ENCODE measurements at places on chromosomes 5 and 9. TPM values are rescaled to one million over a fixed set of nuclear protein-coding genes. Genes with fewer than 3 reads are reported as not detected.
A peak's percentile ranks its signal among the peaks of the same experiment; 100 is the strongest.

- H3K4me1 ChIP-seq, result peaks cover 5% of the 10 kb centered on the region
- H3K36me3 ChIP-seq, result no peaks in the 10 kb centered on the region
- DNase-seq, result no peak
- H3K27ac ChIP-seq, result no peak overlapping the region
- H3K27me3 ChIP-seq, result no peaks in the 10 kb centered on the region
Observed at GRCh38 chr5:143312822-143313221, 90.7 kb downstream of the NR3C1 start.

- no peak overlapping the region for H3K4me3 ChIP-seq
- H3K27me3 ChIP-seq, result no peaks in the 10 kb centered on the region
- peak; percentile 51 for DNase-seq
- H3K27ac ChIP-seq, result no peak overlapping the region
- peaks cover 15% of the 10 kb centered on the region for H3K4me1 ChIP-seq
Observed at GRCh38 chr9:127955294-127956015, 17.8 kb upstream of the DPM2 start.

FAM200C gene
- total RNA-seq, result 25.3 TPM

- peak; percentile 38 for DNase-seq
- H3K4me1 ChIP-seq, result peaks cover 35% of the 10 kb centered on the region
- no peaks in the 10 kb centered on the region for H3K36me3 ChIP-seq
- H3K27ac ChIP-seq, result no peak overlapping the region
- peaks cover 13% of the 10 kb centered on the region for H3K27me3 ChIP-seq
Observed at GRCh38 chr9:93813221-93814076, 141.7 kb downstream of the BARX1 start.

DNA sequence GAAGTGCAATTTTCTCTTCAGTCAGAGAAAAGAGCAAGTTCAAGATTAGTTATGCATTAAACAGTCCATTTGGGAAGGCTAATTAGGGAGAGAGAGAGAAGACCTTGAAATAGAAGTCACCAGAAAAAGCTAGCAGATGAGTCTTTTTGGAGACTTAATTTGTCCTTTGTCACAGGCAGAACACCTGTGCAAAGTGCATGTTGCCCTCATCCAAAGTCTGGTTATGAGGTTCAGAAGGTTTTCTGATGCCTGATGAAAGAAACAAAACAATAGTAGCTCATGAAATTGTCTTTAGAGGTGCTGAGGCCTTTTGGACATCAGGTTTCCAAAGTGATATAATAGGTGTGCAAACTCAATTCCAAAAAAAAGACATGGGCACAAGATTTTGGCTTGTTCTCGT, 199.3 kb downstream of the MAN2A1 start:
- no peaks in the 10 kb centered on the region for H3K36me3 ChIP-seq
- no peak for DNase-seq
- no peak overlapping the region for H3K27ac ChIP-seq
- H3K27me3 ChIP-seq, result no peaks in the 10 kb centered on the region
- H3K4me3 ChIP-seq, result no peak overlapping the region
- H3K4me1 ChIP-seq, result peaks cover 12% of the 10 kb centered on the region

- peaks cover 85% of the 10 kb centered on the region for H3K27me3 ChIP-seq
- no peak for DNase-seq
- no peak overlapping the region for H3K27ac ChIP-seq
- no peaks in the 10 kb centered on the region for H3K4me1 ChIP-seq
- no peaks in the 10 kb centered on the region for H3K36me3 ChIP-seq
- H3K4me3 ChIP-seq, result no peak overlapping the region
Observed at GRCh38 chr5:181042722-181043121, 2.7 kb downstream of the BTNL9 start.

- no peak overlapping the region for H3K27ac ChIP-seq
- no peaks in the 10 kb centered on the region for H3K27me3 ChIP-seq
- no peak overlapping the region for H3K4me3 ChIP-seq
- no peaks in the 10 kb centered on the region for H3K4me1 ChIP-seq
- DNase-seq, result no peak
Observed at GRCh38 chr9:14838701-14839100, 71.5 kb downstream of the FREM1 start.

WWC1 gene
- total RNA-seq, result 6.3 TPM

DNA sequence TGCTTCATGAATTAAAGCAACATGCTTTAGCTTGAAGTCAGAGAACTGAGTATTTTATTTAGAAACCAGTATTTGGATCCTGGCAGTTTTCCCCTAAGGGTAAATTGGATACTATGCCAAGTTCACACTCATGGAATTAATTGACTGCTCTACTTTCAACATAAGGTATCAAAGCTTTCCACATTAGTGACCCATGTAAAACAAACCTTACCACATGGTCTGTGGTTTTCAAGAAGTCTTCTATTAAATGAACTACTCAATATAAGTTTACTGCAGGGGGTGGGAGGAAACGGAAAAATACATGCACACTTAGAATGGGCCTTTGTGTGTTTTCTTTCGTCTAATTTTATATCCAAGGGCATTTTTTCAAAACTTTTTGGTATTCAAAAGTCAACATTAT, 232.0 kb upstream of the FBXL7 start:
- H3K36me3 ChIP-seq, result no peaks in the 10 kb centered on the region
- no peak overlapping the region for H3K27ac ChIP-seq
- no peak for DNase-seq
- H3K4me1 ChIP-seq, result peaks cover 10% of the 10 kb centered on the region

- H3K27me3 ChIP-seq, result no peaks in the 10 kb centered on the region
- H3K27ac ChIP-seq, result no peak overlapping the region
- H3K36me3 ChIP-seq, result no peaks in the 10 kb centered on the region
- DNase-seq, result no peak
- H3K4me1 ChIP-seq, result no peaks in the 10 kb centered on the region
- H3K4me3 ChIP-seq, result no peak overlapping the region
Observed at GRCh38 chr9:14813336-14814248, 91.1 kb upstream of the CER1 start.

FOXD1 gene
- total RNA-seq, result 0.12 TPM

GRCh38 chr5:170315154-170315553, 17.6 kb upstream of the LCP2 start:
- H3K36me3 ChIP-seq, result no peaks in the 10 kb centered on the region
- peak; percentile 36 for DNase-seq
- no peaks in the 10 kb centered on the region for H3K27me3 ChIP-seq
- peaks cover 11% of the 10 kb centered on the region for H3K4me1 ChIP-seq
- H3K4me3 ChIP-seq, result no peak overlapping the region

DNA sequence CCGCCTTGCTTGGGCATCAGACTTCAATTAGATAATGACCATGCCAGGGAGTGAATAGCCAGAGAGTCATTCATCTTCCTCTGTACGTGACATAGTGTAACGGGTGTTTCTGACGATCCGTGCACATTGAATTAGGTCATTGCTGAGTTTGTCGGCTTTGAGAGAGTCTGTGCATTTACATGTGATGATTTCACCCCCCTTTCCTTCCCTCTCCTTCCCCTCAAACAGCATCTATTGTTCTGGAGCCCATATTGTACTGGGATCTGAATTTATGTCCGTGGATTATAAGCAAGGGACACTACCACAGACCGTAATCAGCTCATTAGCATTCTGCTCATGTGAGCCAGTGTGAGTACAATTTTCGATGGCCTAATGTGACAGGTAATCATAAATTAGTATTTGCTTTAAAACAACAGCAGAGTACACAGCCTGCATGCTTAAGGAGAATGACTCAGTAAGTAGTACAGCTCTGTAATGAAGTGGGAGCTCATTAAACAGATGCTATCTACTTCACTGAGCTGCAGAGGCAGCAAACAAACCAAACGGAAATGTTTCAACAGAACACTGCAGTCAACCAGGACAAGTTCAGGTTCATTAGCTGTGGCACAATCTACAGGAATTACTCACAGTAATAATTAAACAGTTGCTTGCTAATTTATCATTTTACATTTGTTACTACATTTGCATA, 302.1 kb downstream of the CSNK1G3 start:
- H3K4me1 ChIP-seq, result peaks cover 47% of the 10 kb centered on the region
- H3K36me3 ChIP-seq, result no peaks in the 10 kb centered on the region
- DNase-seq, result no peak
- H3K27me3 ChIP-seq, result no peaks in the 10 kb centered on the region

DNA sequence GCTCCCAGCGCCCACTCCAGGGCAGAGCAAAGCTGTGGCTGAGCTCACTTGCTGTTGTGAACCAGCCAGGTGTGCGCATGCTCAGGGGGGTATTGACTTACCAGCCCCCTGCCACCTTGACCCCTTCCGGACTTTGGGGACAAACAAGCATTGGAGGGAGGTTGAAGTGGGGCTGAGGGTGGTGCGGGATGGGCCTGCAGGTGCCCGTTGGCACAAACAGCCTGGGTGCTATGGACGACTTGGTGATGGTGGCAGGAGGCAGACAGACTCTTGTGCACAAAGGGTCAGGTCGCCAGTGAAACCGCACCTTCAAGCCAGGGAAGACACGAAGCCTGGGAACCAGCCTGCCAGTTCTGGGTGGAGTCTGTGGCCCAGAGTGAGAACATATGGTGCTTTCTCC, 858.5 kb upstream of the PTPRD start:
- H3K36me3 ChIP-seq, result no peaks in the 10 kb centered on the region
- DNase-seq, result no peak
- no peak overlapping the region for H3K27ac ChIP-seq
- H3K4me3 ChIP-seq, result no peak overlapping the region
- no peaks in the 10 kb centered on the region for H3K4me1 ChIP-seq

ZNF883 gene
- total RNA-seq, result 11.5 TPM

UGT3A1 gene
- total RNA-seq, result 5.6 TPM

Data from neural progenitor cell (in vitro differentiated cells).